ENCODE measurements at places on chromosomes 16 and 17. TPM values are rescaled to one million over a fixed set of nuclear protein-coding genes. Genes with fewer than 3 reads are reported as not detected.

The KRTAP1-1 gene
- total RNA-seq: not detected

The ZPBP2 gene
- not detected for total RNA-seq

The CBLN1 gene
- total RNA-seq: 0.68 TPM

The SMTNL2 gene
- not detected for total RNA-seq

The OTOP3 gene
- total RNA-seq: not detected

The SYT17 gene
- total RNA-seq: 3.2 TPM

The P2RX1 gene
- not detected for total RNA-seq

The CDRT15L2 gene
- not detected for total RNA-seq

The CPHXL2 gene
- not detected for total RNA-seq

The MT1G gene
- not detected for total RNA-seq

The FOXN1 gene
- total RNA-seq: not detected

The XAF1 gene
- 33.0 TPM for total RNA-seq

The DNASE1L2 gene
- not detected for total RNA-seq

The MYO15A gene
- total RNA-seq: under 0.01 TPM

The IRX3 gene
- 0.64 TPM for total RNA-seq
